ENCODE measurements at places on chromosomes 13 and 19.

GRCh38 chr19:48798937-48799336 lies 11.9 kb downstream of the BCAT2 start:
- no peak for DNase-seq

DNA sequence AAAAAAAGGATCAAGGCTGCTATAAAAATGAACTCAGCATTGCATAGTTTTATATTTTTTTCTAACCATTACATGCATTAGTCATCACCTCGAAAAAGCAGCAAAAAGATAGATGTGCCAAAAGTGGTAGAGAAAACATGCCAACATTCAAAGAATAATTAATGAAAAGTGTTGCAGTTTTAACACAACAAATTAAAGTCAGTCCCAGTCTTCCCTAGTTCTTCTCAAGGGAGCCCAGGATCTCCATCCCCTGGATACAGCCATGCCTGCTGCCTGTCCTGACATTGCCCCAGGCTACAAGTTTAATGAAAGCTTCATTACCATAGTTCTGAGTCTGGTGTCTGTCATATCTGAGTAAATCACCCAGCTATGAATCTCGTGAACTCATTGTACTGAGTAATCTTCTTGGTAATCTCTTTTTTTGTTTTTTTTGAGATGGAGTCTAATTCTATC lies 116.6 kb upstream of the KLF12 start:
- no peak for DNase-seq

- DNase-seq, result no peak
Observed at GRCh38 chr19:12837225-12837624, 1.1 kb upstream of the MAST1 start.

- no peak for DNase-seq
Observed at GRCh38 chr19:35140207-35140961, 1.8 kb downstream of the FXYD1 start.

DNA sequence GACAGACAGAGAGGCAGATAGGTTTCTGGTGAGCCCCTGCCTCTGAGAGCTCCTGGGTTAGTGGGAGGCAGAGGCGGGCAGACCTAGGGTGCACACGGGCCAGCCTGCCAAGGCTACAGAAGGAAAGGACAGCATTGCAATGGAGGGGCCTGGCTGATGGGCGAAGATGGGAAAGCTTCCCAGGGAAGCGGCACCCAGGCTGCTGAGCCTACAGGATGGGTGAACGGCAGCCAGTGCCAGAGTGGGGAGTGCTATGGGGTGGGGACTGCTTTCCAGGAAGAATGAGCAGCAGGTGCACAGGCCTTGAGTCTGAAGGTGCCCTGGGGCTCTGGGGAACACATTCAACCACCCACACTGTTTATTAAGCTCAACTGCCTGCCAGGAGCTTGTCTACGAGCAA lies 702 bp upstream of the MAG start:
- DNase-seq, result no peak
